ENCODE measurements at places on chromosomes 16 and 17.

GRCh38 chr16:14608604-14609003 is 21.5 kb downstream of the PARN start:
- no peak for DNase-seq

DNA sequence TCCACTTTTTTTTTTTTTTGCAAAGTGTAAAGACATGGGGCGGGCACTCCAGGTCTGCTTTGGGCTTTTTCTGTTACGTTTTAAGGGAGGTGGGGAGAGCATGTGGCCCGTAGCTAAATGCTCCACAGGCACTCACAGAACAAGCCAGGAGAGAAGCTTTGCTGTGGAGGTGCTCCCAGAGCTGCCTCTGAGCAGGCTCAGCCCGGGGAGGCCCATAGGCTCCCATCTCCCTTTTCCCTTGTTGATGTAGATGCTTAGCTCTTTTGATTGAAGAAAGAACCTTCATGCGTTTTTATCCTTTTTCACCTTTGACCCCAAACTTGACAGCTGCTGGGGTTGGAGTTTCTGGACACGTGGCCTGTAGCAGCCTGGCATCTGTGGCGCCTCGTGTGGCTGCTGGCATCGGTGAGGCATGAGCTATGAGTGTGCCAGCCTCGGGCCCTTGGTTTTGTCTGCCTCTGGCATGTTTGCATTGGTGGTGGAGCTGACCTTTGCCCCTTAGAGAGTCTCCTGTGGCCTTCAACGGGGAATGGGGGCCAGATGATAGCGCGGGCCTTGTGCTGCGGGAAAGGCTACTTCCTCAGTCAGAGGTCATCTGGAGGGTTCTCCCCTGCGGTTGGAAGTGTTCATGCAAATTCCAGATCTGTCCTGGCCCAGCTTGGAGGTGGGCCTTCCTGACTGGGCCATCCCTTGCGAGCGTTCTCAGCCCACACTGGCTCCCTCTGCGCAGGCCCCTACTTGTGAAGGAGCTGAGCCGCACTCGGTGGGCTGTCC is 20.0 kb upstream of the IL17C start:
- peak; percentile 69 for DNase-seq

- DNase-seq, result no peak
Measured at GRCh38 chr16:84565669-84566495, 52.0 kb downstream of the COTL1 start.

GRCh38 chr16:27820646-27821345 is 242.7 kb downstream of the GSG1L start:
- DNase-seq, result no peak

GRCh38 chr16:88347656-88348376 is 34.9 kb upstream of the ZNF469 start:
- no peak for DNase-seq

DNA sequence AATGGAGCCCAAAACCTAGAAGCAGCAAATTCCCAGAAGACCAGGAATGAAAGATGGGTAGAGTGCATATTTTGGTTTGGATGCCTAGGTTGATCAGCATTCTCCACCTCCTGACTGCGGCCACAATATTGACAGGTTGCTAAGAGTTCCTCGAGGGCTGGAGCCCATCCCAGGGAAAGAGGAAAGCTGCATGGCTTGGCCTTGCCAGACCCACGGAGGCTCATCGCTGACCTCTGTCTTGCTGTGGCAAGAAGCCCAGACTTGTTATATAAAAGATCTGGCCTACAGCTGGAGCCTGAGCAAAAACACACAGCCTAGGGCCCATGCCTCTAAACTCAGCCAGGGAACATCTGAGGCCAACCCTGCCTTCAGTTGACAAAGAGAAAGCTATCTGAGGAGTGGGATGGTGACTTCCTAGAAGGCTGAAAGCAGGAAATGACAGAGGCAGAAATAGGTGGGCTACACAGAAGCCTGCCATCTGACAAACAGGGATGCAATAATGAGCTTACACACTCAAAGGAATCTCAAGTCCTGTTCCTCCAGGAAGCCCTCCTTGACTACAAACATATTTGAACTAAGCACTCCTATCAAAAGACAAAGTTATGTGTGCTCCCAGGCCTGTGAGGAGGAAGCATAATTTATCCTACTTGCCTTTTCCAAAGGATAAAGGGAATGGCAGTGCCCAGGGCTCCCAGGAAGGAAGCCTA is 22.5 kb upstream of the SLC35B1 start:
- DNase-seq, result peak; percentile 91

- no peak for DNase-seq
Measured at GRCh38 chr17:79117905-79118487, 43.4 kb downstream of the ENGASE start.

DNA sequence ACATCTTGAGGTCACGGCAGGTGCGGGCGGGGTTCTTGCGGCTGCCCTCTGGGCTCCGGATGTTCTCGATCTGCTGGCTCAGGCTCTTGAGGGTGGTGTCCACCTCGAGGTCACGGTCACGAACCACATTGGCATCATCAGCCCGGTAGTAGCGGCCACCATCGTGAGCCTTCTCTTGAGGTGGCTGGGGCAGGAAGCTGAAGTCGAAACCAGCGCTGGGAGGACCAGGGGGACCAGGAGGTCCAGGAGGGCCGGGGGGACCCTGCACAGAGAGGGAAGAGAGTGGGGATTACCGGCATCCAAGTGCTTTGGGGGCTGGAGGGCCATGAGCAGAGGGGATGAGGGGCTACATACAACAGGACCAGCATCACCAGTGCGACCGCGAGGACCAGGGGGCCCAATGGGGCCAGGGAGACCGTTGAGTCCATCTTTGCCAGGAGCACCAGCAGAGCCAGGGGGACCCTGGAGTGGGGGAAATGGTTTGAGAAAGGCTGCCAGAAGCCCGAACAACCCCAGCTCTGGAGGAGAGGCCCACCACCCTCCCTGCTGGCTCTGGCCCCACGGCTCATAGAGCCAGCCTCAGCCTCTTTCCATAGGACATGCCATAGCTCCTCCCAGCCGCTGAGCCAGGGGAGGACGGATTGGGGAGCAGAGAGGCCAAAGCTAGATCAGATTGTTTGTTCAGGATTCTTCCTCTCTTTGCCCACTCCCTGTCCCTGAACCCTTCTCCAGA is 14.6 kb downstream of the COL1A1 start:
- peak; percentile 78 for DNase-seq

- DNase-seq, result no peak
Measured at GRCh38 chr17:76844846-76845245, 23.4 kb upstream of the MGAT5B start.

DNA sequence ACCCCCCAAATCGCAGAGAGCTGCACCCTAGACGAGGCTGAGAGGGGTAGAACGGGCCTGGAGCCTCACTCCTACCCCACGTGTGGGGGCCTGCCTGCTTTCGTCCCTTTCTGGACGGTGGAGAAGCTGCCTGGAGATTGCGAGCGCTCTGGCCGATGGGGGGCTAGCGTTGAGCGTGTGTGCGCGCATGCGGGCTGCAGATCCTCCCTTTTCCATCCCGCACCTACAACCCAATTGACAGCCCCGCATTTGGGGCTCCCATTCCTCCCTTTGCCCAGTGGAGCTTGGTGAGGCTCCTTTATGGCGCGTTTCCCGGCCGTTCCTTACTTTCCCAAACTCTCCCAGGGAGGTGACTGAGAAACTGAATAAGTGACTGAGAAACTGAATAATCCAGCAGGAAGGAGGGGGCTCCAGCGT is 907 bp upstream of the ESRP2 start:
- no peak for DNase-seq

DNA sequence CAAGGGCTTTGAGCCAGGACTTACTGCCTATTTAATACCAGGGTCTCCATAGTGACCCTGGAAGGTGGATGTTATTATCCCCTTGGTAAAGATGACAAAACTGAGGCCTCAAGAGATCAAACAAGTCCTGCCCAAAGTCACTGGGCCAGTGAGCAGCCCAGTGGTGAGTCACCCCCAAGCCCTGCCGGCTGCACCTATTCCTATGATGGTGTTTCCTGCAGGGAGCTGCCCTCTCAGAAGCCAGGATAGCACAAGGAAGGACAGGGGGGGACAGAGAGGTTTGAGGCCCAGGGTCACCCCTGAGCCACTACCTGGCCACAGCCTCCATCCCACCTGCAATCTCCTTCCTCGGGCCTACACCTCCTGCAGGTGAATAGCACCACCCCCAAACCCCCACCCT is 90.9 kb downstream of the SDK2 start:
- DNase-seq, result no peak

DNA sequence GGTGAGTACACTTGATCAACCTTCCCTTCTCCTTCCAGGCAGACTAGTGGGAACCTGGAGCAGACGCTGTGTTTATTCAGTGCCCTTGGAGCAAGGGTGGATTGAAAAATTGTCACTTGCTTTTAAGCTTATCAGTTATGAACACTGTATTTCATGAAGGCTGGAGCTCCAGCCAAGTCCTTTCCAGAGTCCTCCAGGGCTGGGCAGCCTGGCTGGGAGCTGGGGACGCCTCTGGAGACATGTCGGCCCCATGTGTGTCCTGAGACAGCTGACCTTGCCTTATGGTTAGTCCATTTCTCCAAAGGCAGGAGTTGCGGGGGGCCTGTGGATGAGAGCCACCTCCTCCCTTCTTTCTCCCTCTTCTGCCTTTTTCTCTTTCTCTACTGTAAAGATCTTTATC is 67.0 kb downstream of the RAP1GAP2 start:
- DNase-seq, result no peak

GRCh38 chr16:84196727-84197394 is 5.9 kb downstream of the ADAD2 start:
- no peak for DNase-seq

- no peak for DNase-seq
Measured at GRCh38 chr17:35978346-35978745, 3.0 kb downstream of the CCL16 start.

- no peak for DNase-seq
Measured at GRCh38 chr16:49559242-49559641, 185.6 kb downstream of the C16orf78 start.

DNA sequence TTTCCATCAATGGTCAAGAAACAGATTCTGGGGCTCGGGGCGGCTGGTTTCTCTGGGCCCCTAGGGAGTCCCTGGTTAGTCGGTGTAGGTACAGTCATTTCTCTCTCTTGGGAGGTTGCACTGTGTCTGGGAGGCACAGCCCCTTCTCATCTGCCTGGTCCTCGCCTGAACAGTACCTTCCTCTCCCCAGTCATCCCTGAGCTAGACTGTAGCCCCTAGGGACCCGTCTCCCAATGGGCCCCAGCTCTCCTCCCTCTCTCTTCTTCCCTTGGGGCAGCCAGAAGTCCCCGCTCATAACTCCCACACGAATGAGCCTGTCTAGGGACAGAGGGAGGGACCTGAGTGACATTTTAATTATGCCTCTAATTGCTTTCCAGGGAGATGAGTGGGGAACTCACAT is 20.2 kb upstream of the CPSF4L start:
- peak; percentile 34 for DNase-seq

DNA sequence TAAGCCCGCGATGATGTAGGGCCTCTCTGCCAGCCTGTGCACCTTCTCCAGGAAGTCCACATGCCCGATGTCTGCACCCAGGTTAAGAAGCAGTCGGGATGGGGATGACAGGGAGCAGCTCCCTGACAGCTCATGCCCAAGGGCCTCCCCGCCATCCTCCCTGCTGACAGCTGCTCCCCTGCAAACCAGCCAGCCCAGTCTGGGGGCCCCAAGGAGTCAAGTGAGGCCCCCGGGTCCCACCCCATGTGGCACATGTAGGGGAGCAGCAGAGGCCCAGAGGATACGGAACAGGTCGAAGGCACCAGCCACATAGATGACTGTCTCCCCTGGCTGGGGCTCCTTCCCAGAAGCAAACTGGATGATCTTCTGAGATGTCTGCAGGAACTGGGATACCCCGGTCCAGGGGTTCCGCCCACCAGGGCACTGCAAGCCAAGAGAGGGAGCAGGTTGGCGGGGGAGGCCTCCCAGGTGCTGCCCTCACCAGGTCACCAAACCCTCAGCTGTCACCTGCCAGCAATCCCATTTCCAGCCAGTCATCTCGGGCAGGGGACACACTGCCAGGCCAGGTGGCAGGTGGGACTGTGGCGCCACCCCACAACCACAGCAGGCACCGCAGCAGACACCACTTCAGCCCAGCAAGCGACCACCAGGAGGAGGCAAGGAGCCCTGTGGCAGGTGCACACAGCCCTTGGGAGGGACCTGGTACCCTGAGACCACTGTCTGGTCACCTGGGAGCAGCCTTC is 4.6 kb downstream of the PCYT2 start:
- no peak for DNase-seq

Data from fibroblast of villous mesenchyme (primary cell).